ENCODE measurements at places on chromosomes 11 and 22.

- DNase-seq = no peak
Observed at GRCh38 chr22:41538583-41538982, 5.7 kb downstream of the POLR3H start.

- DNase-seq = no peak
Observed at GRCh38 chr11:67179892-67180490, 60.9 kb downstream of the KDM2A start.

DNA sequence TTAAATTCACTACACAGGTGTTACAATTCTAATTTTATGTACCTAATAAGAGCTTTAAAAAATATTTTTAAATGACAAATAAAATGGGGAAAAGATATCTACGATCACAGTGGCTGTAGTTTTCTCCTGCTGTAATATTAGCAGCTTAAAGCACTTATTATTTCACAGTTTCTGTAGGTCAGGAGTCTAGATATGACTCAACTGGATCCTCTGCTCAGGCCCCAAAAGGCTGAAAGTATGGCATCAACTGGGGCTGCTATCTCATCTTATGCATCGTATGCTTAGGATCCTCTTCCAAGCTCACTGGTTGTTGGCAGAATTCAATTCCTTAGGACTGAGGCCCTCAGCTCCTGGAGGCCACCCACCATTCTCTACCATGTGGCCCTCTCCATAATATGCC lies 12.8 kb downstream of the FBXO3 start:
- no peak for DNase-seq

GRCh38 chr11:124762105-124762623 lies at the start of gene ESAM:
Gene ESAM, minus strand, starts transcription at chr11:124762290. Its CDS starts 136 bp downstream, at chr11:124762154.
- peak; percentile 76 for DNase-seq

- no peak for DNase-seq
Observed at GRCh38 chr11:68546555-68546954, 86.0 kb downstream of the PPP6R3 start.

DNA sequence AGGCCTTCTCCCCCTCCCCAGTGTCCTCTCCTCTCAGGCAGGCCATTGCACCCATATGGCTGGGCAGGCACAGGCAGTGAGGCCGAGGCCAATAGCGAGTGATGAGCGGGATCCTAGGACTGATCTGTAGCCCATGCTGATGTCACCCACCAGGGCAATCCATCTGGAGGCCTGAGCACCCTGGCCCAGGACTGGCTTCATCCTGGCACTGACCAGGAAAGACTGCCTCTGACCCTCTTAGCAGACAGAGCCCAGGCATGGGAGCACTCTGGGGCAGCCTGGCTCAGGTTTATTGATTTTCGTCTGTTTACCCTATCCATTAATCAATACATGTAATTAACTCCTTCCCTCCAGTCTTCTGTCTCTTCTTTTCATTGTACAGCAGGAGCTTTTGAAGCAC lies 5.1 kb upstream of the TIRAP start:
- DNase-seq = no peak

DNA sequence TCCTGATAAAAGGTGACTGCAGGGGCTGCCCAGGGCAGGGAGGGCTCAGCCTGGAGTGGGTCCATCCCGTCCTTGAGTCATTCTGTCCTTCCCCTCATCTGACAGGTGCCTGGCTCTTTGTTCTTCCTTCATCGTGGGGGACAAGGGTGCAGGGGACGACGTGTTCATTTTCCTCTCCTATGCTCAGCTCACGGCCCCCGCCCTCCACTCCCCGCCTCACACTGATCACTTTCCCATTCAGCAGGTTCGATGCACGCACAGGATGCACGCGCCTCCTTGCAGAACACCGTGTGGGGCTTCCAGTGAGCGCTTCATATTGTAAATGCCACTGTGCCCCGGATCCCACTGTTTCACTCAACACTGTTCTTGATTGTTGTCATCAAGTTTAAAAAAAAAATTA lies 32.7 kb upstream of the SHANK2 start:
- DNase-seq = no peak

- DNase-seq = no peak
Observed at GRCh38 chr11:100383357-100383865, 303.7 kb upstream of the ARHGAP42 start.

GRCh38 chr11:7612056-7612660 lies 61.1 kb downstream of the CYB5R2 start:
- no peak for DNase-seq

DNA sequence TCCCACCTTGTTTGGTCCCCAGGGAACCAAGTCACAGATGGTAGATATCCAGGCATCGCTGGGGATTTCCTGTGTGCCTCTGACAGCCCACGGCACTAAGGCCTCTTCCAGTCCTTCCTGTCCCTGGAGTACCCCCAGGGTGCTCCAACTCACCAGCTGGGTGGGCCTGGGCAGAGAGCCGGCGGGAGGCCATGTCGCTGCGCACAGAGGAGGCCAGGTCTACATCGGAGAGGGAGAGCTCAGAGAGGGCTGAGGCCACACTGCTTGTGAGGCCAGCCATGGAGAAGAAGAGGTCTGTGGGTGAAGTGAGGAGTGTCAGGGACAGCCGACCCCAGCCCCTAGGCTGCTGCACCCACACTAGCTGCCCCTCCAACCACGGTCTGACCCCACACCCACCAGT lies 5.3 kb downstream of the ATG2A start:
- no peak for DNase-seq

DNA sequence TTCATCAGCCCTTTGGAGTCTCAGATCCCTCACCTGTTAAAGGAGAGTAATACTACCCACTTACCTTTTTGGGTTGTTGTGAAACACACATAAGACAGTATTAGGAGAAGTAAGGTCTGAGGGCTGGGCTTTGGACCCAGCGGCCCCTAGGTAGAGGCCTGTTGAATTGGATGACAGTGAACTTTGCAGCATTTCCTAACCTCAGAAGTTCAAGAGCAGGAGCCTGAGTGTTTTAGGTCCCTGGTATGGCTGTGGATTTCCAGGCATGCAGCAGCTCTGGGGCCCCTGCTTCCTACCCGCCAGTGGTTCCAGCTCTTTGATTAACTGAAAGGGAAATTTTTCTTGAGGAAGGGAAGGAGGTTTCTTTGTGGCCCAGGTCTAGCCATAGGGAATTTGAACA lies 58.9 kb downstream of the TEAD1 start:
- DNase-seq = no peak

DNA sequence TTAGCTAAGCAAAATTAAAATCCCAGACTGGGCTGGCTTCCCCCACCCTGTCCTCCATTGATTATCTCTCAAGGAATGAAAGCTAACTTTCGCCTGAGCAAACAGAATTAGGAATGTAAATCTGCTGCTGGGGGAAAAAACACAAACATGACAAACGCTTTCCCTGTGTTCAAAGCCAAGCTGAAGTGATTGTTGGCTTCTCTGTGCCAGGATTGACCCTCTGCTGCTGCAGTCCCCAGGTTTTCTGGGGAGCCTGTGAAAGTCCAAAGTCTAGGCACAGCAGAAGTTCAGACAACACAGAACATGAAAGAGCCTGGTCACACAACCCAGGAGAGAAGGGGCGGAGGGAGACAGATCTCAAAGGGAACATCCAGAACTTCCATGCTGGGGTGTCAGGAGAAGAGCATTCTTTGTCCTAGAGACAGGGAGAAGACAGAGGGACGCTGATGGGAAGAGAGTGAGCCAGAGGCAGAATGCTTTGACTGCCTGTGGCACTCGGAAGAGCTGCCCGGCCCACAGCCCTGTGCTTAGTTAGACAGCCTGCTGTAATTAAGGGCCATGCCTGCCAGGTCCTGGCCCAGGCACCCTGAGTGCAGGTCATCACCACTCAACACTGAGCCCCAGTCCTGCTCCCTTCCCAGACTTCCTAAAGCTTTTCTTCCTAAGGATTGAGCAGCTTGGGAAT lies 6.9 kb downstream of the PATZ1 start:
- no peak for DNase-seq

DNA sequence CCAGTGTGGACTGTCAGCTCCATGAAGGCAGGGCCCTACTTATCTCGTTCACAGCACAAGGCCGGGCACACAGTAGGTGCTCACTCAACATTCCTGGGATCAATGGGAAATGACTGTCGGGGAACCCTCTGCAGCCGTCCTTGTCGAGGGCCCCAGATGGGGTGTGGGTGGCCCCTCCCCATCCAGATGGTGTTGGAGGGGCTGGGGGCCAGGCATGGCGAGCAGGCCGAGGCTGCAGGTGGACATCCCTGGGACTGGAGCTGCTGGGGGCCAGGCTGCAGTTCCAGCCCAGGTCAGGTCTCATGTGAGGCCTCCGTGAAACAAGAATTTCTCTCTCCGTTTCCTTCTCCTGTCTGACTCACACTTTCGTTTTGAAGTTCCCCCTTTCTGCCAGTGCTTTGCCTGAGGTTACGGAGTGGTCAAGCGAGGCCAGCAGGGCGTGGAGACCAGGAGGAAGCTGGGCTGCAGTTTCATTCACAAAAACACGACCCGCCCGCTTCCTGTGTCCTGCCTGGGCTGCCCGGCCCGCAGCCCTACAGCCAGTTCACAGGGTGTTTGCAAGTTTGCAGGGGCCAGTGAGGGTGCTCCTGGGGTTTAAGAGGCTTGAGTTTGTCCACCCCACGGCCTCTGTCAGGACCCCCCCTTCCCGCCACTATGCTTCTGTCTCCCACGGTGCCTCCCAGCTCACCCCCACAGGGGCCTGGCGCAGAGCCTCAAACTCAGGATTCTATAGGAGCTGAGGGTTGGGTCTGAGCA lies 4.5 kb downstream of the MYEOV start:
- DNase-seq = no peak

- DNase-seq = no peak
Observed at GRCh38 chr22:20218326-20218872, 49.7 kb downstream of the RTN4R start.

DNA sequence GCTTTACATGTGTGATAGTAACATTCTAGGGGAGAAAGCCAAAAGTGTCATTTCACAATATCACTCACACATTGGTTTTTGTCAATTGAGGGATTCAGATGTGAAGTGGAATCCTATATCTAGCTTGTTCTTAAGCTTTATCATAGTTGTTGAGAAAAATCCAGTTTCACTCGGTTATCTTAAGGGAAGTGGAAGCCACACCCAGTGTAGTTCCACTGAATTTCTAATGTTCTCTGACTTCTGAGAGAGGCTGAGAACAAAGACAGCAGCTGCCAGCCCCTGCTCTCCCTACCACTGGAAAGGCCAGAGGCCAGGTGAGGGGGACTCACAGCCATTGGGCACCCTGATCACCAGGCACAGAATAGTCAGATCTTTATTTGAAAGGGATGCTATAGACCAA lies 53.7 kb downstream of the THAP12 start:
- no peak for DNase-seq

- no peak for DNase-seq
Observed at GRCh38 chr11:9524001-9524400, 49.5 kb upstream of the WEE1 start.

GRCh38 chr22:26780521-26780920 lies 123.1 kb downstream of the MIAT start:
- no peak for DNase-seq

DNA sequence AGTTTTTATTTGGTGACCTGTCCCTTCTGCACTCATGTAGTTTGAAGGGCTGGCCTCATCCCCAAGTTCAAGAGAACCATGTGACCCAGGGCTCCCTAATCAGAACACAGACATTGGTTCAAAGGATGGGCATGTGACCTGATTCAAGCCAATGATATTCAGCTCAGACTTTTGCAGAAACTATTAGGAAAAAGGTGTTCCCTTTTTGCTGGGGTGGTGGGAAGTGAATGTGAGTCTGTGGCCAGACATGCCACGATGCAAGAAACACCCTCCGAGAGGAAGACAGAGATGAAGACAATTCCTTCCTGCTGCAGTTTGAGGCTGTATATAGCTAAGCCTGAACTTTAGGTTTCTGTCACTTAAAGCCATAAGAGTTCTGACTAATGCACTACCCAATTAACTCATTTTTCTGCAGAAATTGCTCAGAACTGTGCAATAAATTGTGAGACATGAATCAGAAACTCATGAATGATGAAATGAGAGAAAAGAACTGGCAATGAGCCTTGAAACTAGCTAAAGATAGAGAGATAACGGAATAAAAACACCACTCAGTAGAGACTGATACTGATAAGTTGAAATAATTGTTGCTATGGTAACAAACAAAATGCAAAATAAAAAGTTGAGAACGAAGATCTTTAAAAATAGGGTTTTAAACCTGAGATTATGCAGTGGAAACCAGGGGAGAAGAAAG lies 9.2 kb upstream of the MAPK1 start:
- DNase-seq = no peak

DNA sequence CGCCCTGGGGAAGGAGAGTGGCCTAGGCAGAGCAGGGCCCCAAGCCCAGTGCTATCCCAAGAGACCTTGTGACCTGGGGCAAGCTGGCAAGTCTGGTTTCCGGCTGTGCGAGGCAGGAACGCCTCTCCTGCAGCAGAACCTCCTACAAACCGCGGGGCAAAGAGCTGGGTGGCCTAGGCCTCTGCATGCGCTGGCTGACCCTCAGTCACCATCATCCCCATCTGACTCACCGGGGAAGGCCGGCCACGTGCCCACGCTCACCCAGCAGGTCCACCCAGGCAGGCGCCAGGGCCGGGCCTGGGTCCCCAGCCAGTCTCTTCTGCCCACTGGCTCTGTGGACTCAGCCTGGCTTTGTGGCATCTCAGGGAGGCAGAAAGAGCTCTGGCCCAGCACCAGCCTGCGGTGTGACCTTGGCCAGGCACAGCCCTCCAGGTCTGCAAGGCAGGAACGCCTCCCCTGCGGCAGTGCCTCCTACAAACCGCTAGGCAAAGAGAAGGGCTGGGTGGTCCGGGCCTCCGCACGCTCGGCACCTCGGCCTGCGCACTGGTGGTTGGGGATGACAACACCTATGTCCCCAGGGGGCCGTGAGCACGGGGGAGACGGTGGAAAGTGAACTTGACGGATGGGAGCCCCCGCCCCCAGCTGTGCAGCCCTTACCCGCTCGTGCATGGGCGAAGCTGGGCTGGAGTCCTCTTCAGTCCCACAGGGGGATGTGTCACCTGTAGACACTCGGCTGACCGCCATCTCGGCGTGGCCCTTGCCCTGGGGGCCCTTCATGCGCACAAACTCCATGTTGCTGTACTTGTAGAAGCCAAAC lies 38.2 kb downstream of the KIAA0930 start:
- no peak for DNase-seq

DNA sequence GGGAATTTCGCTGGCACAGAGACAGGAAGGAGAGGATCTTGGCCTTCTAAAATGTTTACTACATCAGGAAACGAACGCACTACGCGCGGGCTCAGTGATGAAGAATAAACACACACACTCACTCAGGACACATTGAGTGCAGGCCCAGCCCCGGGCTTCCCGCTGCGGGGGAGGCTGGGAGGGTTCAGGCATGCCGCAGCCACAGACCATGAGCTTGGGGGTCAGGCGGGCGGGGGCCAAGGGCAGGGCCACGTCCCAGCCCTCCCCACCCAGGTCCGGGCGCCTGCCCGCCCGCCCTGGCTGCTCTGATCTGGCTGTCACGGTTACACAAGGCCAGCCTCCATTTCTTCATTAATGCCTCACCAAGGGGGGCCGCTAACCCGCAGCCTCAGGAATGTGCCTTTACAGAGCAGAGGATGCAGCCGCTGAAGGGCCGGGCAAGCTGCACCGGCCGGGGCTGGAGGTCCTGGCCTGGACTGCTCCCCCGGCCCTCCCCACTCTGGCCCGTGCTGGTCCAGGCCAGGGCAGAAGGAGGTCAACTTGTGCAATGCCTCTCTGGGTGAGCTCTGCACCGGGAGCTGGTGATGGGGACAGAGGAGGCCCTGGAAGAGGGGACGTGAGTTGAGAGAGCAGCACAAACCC lies 41.7 kb downstream of the IGF2 start:
- no peak for DNase-seq

- DNase-seq = no peak
Observed at GRCh38 chr11:45272701-45273100, 13.4 kb downstream of the SYT13 start.
